ENCODE measurements at places on chromosomes 3 and 15.

GRCh38 chr15:63612300-63612699 lies 15.1 kb downstream of the FBXL22 start:
- no peak for DNase-seq

GRCh38 chr3:187040516-187041361 lies 98.6 kb downstream of the RPL39L start:
- DNase-seq: no peak

DNA sequence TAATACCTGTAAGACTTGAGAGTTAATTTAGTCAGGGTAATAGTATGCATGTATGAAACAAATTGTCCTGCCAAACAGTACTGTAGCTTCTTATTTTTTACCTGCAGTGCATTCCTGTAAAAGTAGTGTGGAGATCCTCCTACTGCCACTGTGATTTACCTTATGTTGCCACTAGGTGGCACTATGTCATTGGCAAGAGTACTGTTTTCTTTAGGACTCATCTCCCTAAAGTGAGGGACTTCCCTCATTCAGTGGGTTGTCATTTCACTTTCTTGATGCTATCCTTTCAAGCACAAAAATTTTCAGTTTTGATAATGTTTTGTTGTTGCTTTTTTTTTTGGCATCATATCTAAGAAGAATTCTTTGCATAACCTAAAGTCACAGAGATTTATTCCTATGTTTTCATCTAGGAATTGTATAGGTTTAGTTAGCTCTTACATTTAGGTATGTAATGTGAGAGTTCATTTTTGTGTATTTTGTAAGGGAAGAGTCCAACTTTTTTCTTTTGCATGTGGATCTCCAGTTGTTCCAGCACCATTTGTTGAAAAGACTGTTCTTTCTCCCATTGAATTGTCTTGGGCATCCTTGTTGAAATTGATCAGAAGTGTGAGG lies 105.7 kb downstream of the AKAP13 start:
- DNase-seq: peak; percentile 60

DNA sequence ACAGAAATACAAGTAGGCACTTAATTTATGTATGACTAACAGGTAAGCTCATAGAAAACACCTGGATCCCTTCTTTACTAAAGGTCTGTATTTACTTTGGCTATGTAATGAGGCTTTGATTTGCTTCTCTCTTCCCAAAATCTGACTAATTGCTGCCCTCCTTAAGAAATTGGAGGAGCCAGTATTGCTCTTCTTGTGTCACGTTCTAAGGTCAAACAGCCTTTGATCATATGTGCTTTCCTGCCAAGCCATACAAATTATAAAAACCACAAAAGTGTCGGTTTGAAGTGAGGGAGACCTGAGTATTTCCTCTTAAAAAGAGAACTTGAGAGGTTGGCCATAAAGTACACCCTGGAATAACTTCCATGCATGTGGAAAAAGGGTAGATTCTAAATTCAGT lies 112.1 kb upstream of the MB21D2 start:
- no peak for DNase-seq

- no peak for DNase-seq
Observed at GRCh38 chr3:189108067-189108466, 63.7 kb upstream of the TPRG1 start.

GRCh38 chr15:73368301-73369136 lies at the start of gene HCN4:
Gene HCN4 (minus strand): TSS chr15:73368958. CDS start chr15:73368270, 688 bp downstream.
- DNase-seq: no peak

GRCh38 chr15:38389924-38390542 lies 63.9 kb upstream of the FAM98B start:
- no peak for DNase-seq

- peak; percentile 36 for DNase-seq
Observed at GRCh38 chr3:37511463-37511920, 337.1 kb upstream of the LRRFIP2 start.

- DNase-seq: no peak
Observed at GRCh38 chr15:87268675-87269074, 987.9 kb downstream of the NTRK3 start.

- no peak for DNase-seq
Observed at GRCh38 chr15:57111002-57111401, 192.6 kb downstream of the TCF12 start.

DNA sequence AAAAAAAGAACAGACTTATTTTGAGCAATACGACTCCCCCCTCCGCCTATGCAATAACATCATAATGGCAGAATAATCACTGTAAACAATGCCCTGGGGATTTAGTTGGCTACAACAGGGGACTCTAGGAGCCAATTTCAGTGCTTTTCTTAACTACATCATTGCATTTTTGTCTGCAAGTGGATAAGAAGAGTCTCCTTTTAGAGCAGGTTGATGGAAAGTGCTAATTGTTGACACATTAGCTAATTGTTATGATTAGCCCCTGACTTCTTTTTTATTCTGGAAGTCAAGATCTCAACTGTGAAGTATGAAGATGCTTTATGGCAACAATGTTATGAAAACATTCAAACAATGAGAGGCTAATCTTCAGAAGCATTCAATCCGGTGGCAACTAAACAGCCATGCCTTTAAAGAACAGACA lies 121.2 kb downstream of the MECOM start:
- no peak for DNase-seq

- DNase-seq: no peak
Observed at GRCh38 chr3:142216321-142216720, 9.1 kb downstream of the GK5 start.

- DNase-seq: no peak
Observed at GRCh38 chr3:155581579-155581978, 163.3 kb downstream of the PLCH1 start.

DNA sequence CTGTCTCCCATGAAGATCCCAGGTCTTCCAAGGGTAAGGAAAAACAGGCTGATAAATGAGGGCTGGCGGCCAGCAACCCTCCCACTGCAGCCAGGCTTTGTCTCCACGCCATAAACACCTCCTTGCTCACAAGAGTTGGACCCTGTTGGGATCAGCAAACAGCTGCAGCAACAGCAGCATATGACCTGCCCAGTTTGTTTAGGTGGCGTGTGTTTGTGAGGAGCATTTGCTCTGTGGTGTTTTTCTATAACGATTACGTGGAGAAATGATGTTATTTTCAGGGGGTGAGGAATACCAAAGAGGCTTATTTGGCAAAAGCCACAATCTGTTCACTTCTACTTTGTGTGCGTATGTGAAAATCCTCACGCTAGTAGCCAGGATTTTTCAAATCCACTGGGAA lies 58.5 kb downstream of the RFTN1 start:
- DNase-seq: no peak

DNA sequence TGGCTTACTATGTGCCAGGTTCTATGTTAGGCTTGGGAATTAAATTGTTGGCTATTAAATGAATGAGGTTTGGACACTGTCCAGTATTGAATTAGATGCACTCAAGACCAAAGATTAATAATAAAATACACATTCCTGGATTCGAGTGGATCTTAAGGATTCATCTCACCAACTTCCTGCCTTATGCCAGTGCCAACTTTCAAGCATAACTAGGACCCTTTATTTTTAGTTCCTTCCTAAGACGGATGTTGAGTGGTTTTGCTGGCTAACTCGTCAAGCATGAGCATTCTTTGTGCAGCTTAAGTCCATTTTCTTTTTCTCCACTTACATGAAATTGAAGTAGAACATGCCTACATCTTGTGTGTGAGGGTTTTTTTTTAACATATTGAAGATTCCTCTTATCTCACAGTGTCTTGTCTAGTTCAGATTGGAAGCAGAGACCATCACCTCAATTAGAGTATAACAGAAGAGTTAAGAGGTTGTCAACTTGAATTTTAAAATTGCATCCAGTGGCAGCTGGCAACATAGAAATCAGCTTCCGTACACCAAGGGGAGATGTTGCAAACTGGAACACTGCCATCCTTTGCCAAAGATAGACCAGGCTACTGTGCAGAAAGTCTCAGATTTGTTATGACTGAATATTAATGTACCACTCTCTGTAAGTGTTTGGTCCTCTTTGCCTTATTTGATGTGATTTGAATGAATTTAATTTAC lies 106.3 kb upstream of the BFSP2 start:
- DNase-seq: no peak

GRCh38 chr3:107377151-107377550 lies at the start of gene CCDC54:
Gene CCDC54 (plus strand): TSS chr3:107377439. CDS start chr3:107377588, 149 bp downstream.
- DNase-seq: no peak

DNA sequence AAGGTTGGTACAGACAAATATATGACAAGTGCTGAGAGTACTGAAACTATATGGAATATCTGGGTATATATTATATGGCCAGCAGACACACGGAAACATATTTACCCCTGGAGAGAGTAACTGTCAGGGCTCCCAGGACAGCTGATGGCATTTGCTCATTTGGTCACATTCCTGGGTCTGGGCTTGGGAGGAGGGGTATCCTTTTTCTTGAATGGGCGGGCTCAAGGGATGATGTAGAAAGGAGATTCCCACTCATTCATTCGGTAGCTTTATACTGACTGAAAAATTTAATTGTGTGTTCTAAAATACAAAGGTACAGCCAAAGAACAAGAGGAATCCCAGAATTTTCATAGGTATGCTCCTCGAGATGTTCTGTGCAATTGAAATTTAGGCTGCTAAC lies 131.0 kb downstream of the KCNAB1 start:
- no peak for DNase-seq

GRCh38 chr3:25130724-25131520 lies 297.1 kb upstream of the RARB start:
- no peak for DNase-seq

- DNase-seq: no peak
Observed at GRCh38 chr3:142705198-142705597, 18.6 kb upstream of the TRPC1 start.

DNA sequence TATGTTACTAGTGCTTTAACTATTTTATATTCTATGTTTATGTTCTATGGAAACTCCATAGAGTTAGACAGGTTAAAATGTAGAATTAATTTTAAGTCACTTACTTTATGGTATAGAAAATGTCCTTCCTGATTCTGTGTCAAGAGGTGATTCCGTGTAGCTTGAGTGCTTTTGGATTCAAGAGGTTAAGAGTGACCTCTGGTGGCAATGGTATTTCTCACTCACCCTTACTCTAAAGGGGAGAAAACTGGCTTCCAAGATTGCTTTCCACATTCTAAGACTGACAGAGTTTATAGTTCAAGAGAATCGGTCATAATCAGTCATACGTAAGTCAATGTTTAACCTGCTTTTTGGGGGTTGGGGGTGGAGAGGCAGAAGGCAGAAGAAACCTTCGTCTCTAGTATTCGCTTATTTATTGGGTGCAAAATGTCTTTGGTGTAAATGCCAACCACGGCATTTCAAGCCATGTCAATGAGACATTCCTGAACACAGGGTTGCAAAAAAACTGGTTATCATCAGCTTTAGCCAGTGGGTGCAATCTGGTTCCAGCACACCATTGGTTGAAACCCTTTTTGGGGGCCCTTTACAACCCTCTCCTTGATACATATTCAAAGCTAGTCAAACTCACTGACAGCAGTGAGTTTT lies 92.0 kb upstream of the VGLL3 start:
- DNase-seq: no peak

GRCh38 chr15:96181873-96182301 lies 148.6 kb upstream of the NR2F2 start:
- no peak for DNase-seq

- DNase-seq: no peak
Observed at GRCh38 chr3:129824926-129825541, 68.5 kb downstream of the TMCC1 start.

GRCh38 chr3:62824965-62825592 lies 50.1 kb downstream of the CADPS start:
- no peak for DNase-seq

- no peak for DNase-seq
Observed at GRCh38 chr15:92075764-92076163, 222.3 kb downstream of the SLCO3A1 start.

DNA sequence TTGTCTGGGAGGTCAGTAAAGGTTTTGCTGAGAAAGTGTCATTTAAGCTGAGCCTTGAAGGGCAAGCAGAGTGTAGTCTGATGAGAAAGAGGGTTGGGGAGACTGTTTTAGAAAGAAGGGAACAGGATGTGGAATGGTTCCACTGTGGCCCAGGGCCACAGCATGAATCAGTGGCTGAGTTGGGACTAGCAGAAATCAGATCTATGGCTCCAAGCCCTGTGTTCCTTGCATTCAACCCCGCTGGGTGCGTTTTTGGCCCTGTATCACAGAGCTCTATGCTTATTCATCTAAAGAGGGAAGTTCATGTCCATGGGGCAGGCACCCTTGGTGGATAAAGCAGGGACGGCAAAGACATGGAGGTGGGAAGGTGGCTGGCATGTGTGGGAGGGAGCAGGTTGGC lies 151.3 kb downstream of the CACNA1D start:
- DNase-seq: no peak

DNA sequence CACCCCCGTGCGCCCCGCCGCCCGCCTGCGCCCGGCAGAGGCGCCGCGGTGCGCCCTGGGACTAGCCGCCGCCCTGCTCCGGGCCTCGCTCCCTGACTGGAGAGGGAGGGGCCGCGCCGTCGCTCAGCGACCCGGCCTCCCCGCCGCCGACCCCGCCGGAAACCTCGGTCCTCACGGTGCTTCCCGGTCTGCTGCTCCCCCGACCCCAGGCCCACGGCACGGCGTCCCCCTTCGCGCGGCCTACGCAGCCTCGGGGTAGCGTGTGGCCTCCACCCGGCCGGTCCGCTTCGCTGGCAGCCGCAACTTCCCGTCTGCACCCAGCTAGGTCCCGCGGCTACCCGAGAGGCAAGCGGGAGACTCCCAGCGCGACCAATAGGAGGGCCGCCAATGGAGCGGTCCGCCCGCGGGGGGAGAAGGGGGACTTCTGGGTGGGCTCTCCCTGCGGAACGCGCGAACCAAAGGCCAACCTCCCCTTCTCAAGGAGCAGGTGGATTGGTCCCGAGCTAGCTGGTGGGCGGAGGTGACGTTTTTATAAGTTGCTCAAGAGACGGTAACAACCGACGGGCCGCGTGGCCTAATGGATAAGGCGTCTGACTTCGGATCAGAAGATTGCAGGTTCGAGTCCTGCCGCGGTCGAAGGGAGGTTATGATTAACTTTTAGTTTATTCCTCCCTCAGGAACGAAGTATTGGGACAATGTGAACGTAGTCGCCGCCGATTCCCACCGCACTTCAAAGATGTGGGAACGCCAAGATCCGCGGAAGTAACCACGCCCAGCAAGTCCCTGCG lies at the start of gene POLG:
Gene POLG (minus strand): TSS at position 315 of the 788 bp plus-strand sequence. CDS start 1,070 bp downstream, outside the sequence.
- peak; percentile 98 for DNase-seq

DNA sequence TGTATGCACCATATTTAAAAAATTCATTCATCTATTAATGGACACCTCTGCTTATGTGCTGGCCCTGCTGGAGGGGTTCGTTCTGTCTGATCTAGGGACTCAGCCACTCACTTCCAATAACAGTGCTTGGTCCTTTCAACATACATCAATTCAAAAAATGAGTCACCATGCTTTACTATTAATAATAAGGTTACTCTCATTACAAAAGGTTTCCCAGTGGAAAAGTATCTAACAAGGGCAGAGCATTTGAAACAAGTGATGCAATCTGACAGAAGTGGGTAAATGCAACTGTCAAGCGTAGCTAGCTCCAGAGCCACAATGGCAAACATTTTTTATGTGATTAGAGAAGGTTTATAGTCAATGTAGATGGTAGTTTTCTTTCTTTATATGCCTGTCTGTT lies 67.9 kb upstream of the TNIK start:
- no peak for DNase-seq

- no peak for DNase-seq
Observed at GRCh38 chr3:126955004-126955790, 27.7 kb upstream of the PLXNA1 start.
